ENCODE measurements at places on chromosomes 4 and X. TPM values are rescaled to one million over a fixed set of nuclear protein-coding genes. Genes with fewer than 3 reads are reported as not detected.
A peak's percentile ranks its signal among the peaks of the same experiment; 100 is the strongest.

DNA sequence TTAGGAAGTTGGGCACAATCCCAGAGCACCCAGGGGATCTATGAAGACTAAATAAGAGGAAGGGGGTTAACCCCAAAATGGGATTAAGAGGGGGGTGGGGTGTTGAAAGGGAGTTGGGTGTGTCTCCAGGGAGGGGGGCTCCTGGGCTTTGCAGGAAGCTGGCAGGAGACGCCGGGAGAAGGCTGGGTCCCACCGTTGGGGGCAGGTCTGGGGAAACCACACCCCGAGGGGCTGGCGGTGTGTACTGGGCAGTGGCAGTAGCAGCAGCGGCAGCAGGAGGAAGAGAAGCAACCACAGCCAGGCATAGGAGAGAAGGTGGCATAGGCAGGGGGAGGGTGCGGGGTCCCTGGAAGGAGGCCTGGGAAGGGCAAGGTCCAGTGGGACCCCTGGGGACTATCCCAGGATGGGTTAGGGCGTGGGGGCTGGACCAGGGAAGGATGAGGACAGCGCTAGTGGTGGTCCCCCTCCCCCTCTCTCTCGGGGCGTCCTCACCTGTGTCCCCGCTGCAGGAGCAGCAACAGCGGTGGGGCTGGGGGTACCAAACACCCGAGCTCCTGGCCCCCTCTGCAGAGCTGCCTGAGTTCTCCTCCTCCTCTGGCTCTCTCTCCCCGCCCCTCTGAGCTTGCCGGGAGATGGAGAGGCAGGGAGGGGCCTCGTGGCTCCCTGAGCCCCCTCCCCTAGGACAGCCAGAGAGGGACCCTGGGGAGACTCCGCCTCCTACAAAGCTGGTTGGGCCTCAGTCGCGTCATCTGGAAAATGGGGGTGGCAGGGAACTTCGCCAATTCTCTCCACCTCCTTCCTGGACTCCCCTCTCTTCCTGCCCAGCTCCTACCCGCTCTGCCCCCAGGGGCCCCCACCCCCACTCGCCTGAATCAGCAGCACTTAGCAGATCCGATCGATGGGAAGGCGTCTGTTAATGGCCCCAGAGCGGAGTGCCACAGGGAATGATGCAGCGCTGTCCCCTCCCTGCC lies at the start of gene KCND1:
Gene KCND1 (minus strand): TSS at position 596 of the 971 bp plus-strand sequence. CDS start 1,573 bp downstream, outside the sequence.
- peak; percentile 27 for DNase-seq

- DNase-seq = no peak
Observed at GRCh38 chrX:74523870-74524735, 90.3 kb downstream of the RLIM start.

DCLK2 gene
- 2.6 TPM for polyA plus RNA-seq

GRCh38 chrX:35439692-35440091 lies 358.4 kb upstream of the MAGEB16 start:
- DNase-seq = no peak

USP46 gene
- polyA plus RNA-seq = 8.2 TPM

GRCh38 chr4:149702414-149703293 lies 113.0 kb downstream of the IQCM start:
- no peak for DNase-seq

GRCh38 chrX:20333672-20334071 lies 67.0 kb upstream of the RPS6KA3 start:
- DNase-seq = no peak

OPHN1 gene
- 1.9 TPM for polyA plus RNA-seq

STBD1 gene
- polyA plus RNA-seq = 1.3 TPM

- no peak for DNase-seq
Observed at GRCh38 chrX:9885150-9885549, 82.0 kb upstream of the CLDN34 start.

CT47A7 gene
- polyA plus RNA-seq = not detected

DNA sequence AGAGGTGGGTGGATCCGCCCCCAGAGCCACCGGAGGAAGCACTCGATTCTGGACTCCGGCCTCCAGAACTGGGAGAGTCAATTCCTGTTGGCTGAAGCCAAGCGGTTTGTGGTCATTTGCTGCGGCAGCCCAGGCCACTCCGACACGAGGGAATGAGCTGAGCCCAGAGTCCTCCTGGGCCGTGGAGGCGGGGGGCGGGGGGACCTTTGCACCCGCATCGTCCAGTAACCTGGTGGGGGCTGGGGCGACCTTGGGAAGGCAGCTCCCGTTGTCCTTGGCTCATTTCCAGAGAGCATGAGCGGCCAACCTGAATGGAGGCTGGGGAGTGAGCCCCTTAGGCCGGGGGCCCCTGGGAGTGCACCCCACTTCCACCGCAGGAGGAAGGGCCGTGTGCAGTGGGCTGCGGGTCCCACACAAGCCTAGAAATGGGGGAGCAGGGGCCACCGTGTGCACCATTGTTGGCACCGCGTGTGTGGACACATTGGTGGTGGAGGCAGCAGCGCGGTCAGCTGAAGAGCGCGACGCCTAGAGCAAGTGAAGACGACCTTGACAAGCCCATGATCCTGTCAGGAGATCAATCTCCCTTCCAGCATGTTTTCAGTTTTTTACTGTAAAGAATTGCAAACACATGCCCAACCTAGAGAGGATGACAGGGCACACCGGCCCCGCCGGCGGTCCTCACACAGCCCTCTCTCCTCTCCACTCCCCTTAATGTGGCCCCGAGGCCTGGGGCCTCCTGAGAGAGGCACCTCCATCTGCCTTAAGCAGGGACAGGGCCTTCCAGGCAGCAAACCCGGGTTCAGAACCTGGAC lies 19.9 kb upstream of the DUSP9 start:
- DNase-seq = peak; percentile 36

RPS6KA6 gene
- polyA plus RNA-seq = 4.7 TPM

NPNT gene
- polyA plus RNA-seq = 117 TPM

DNA sequence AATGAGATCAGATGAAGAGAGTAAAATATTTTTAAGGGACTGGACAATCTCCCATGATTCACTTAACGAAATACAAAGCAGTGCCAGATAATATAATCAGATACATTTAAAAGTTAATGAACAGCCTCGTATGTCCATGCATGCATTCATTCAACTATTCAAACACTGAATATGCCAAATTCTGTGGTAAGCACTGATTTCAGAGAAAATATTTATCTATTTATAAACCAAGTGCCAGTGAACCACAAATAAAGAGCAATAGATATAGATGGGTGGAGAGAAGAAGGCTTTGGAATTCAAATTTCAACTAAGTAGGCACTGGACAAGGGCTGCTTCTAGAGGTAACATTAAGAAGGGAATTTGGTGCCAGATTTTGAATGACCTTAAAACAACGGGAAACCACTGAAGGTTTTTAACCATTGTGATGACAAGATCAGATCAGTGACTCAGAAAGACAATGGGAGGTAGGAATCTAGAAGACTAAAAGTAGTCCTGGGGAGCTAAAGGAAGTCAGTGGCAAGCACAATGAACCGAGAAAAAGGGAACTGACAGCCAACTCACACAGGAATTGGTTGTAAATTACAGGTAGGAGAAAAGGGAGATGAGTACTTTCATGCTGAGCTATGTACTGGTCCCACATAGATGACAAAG lies 14.2 kb downstream of the ELOVL6 start:
- DNase-seq = no peak

CACNA1F gene
- polyA plus RNA-seq = 0.15 TPM

- DNase-seq = no peak
Observed at GRCh38 chrX:48616576-48616975, 19.3 kb downstream of the WDR13 start.
